ENCODE measurements at places on chromosomes 2 and 18. TPM values are rescaled to one million over a fixed set of nuclear protein-coding genes. Genes with fewer than 3 reads are reported as not detected.

GRCh38 chr2:222891890-222892289, 31.1 kb downstream of the ACSL3 start:
- DNase-seq = no peak

The LRATD1 gene
- total RNA-seq = 1.6 TPM

The FMNL2 gene
- 40.0 TPM for total RNA-seq

The CBLN2 gene
- total RNA-seq = not detected

GRCh38 chr2:85813982-85814801, 60.4 kb downstream of the ATOH8 start:
- peak; percentile 93 for DNase-seq

- DNase-seq = no peak
Measured at GRCh38 chr2:68100189-68100588, 37.4 kb upstream of the C1D start.

DNA sequence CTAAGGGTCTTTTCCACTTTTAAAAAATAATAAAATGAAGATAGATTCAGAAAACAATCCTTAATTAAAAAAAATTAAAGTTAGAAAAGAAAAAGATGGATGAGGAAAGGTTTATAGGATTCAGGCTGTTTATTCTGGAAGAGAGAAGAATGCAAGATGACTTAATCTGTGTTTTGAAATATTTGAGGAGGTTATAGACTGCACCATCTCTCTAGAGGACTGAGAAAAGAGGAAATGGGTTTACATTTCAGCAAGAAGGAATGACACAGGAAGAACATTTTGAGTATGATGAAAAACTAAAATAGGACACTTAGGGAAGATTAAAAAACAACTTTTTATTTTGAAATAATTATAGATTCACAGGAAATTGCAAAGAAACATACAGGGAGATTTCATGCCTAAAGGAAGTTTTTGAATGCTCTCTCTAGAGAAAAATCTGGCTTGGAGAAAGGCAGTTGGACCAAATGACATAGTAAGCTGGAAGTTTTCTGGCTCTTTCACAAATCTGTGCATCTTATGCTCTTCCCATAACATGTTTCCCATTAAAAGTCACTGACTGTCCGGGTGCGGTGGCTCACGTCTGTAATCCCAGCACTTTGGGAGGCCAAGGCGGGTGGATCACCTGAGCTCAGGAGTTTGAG, 75.0 kb downstream of the CERS6 start:
- DNase-seq = no peak

GRCh38 chr2:157172866-157173578, 84.5 kb upstream of the GALNT5 start:
- DNase-seq = no peak

The SOCS6 gene
- 20.6 TPM for total RNA-seq

The AGFG1 gene
- total RNA-seq = 78.4 TPM

The GPR39 gene
- 0.16 TPM for total RNA-seq

DNA sequence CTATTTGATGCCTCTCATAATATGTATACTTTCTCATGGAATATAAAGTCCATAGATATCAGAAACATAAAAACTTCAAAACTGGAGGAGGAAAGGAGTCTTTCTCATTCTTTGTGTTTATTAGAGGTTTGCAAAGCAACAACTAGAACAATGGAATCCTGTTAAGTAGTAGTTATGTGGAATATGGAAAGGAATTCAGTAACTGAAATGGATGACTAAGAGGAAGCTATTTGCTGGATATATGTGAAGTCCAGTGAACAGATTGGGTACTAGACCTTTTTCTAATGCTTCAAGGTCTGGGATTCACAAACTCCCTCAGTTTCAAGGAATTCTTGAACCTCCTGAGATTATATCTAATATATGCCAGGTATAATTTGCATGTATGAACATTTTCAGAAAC, 353.6 kb upstream of the FANCL start:
- no peak for DNase-seq

DNA sequence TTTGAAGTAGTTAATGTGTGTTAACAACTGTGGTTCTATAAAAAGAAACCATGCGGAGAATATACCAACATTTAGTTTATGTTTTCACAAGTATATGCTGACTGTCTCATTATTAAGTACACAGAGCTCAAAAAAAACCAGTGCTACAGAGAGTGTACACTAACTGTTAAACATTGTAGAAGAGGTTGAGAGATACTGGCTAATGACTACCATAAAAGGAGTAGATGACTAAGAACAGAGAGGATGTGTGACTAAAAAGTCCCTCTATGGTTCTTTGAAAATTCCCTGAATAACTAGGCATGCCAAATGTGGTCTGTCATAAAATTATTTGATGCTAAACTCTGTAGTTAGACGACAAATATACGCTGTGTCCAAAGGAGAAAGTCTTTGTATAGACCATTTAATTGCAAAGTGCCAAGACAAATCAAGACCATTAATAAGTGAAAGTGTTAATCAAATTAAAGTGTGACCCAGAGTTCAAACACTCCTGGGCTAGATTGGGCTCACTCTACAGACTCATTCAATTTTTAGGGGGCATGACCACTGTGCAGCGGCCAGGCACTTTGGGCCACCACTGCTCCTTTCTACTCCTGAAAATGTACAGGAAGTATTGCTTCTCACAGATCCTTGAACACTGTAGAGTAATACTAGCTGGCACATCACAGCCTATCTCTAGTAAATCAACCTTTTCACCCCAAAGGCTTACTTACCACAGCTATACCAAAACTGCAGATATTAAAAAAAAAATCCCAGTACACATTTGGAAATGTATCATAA, 45.1 kb upstream of the SERTAD2 start:
- DNase-seq = no peak

- DNase-seq = no peak
Measured at GRCh38 chr18:67581178-67581577, 64.7 kb upstream of the DSEL start.

DNA sequence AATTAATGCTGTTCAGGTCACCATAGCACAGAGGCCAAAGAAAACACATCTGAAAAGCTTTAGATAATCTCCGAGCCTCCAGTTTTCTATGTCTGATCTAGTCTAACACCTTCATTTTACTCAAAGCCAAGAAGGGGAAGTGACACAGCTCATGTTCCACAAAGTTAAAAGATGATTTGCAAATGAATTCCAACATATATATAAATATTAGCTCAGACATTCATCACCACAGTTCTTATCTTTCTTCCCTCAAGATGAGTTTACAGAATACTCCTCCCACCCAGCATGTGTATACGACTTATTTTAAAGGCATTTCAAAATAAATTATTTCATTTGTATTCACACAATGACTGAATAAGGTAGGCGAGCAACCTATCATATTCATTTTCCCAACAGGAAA, 82.4 kb downstream of the AAK1 start:
- DNase-seq = no peak

DNA sequence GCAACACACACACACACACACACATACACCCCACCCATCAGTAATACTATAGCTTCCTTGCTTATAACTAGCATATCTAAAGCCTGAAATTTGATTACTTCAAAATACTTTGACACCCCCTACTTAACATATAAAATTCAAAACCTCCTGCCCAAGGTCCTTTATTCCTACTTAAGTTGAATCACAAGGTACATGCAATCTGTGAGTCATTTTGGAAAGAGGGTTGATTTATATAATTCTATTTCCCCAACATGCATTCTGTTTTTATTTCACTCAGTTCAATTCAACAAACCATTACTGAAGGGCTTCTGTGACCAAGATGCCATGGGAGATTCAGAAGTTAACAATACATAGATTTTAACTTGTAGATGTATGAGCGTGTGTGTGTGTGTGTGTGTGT, 420.7 kb downstream of the METTL4 start:
- DNase-seq = no peak

- no peak for DNase-seq
Measured at GRCh38 chr18:286515-287310, 18.9 kb upstream of the THOC1 start.

DNA sequence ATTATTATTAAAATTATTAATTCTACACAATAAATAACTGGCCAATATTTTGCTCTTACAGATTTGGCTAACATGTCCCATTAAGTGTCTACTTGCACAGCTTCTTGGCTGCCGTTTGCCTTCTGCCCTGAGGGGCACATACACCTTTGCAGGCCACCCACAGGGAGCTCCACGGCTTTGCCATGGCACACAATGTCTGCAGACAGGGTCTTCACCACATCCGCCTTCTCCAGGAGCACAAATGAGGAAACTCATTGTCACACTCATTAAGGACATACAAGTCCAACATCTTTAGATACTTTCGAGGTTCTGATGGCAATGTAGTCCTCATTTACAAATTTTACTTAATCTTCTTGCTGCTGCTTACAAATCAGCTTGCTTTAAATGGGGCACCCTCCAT, 45.6 kb downstream of the LONRF2 start:
- no peak for DNase-seq

The LRP2 gene
- under 0.01 TPM for total RNA-seq

GRCh38 chr2:162574615-162575452, 230.9 kb downstream of the GCA start:
- no peak for DNase-seq

The CRYGA gene
- not detected for total RNA-seq

DNA sequence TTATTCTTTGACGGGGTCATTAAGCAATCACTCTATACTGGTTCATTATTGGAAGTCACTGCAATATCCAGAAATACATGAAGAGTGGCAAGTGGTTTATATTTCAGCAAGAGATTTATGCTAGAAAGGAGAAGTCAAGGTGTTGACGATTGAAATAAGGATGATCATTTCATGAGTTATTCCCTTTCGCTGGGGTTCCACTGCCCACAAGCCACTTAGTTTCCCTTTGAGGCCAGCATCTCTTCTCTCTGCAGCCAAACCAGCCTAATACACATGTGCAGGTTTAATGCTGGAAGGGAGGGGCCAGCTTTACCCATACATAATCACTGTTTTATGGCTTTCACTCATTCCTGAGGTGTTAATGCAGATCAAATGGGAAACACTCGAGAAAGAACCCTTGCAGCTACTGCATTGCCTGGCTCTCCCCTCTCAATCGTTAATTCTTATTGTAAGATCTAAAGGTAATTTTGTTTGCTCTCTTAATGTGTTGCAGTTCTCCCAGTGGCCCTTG, 108.4 kb downstream of the MEIS1 start:
- no peak for DNase-seq

DNA sequence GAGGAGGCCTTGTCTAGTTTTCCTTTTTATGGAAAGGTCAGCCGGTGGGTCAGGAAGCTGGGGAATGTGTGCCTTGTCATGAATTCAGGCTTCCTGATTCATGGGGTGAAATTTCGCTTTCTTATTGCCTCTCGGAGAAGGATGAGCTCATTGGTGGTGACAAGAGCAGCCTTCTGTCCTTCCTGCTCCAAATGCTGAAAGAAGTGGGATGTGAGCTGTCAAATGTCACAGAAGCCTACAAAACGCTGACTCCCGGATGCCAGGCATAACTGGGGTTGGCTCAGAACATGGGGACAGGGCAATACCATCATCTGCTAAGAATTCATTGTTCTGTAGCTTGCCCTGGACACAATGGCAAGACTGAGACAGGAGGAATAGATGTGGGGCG, 55.8 kb upstream of the FAM136A start:
- no peak for DNase-seq

GRCh38 chr18:36315736-36316135, 18.2 kb downstream of the FHOD3 start:
- no peak for DNase-seq

The ADGRF3 gene
- total RNA-seq = not detected

- no peak for DNase-seq
Measured at GRCh38 chr2:231545105-231545902, 15.1 kb upstream of the NMUR1 start.

The DIPK1C gene
- total RNA-seq = not detected

The ARHGEF4 gene
- total RNA-seq = 7.5 TPM

The POLE4 gene
- 37.1 TPM for total RNA-seq

DNA sequence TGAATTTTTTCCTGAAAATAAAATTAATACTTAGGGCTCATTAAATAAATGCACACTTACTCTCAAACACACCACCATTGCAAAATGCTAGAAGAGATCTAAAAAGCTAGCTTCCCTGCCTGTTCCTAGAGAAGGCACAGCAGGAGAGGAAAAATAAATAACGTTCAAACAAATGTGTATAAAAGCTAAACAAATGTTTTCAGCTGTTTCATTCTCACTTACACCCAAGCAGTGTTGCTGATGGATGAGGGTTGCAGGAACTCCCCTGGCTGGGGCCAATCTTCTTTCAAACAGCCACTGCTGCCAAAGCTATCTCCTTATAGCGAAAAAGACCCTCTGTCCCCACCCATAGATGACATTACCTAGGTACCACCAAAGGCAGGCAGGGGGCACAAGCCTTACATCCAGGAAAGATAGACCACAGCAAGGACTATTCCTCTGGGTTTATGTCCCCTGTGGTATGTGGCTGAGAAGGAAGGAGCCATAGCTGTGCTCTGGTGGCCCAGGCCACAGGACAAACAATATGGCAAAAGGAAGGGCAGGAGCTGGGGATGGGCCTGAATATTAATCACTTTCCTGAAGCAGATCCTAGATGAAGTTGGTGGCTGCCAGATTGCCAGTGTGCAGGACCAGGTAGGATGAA, 214.6 kb downstream of the TTC32 start:
- DNase-seq = no peak

The SGPP2 gene
- 8.8 TPM for total RNA-seq

The RASGRP3 gene
- total RNA-seq = 13.1 TPM

DNA sequence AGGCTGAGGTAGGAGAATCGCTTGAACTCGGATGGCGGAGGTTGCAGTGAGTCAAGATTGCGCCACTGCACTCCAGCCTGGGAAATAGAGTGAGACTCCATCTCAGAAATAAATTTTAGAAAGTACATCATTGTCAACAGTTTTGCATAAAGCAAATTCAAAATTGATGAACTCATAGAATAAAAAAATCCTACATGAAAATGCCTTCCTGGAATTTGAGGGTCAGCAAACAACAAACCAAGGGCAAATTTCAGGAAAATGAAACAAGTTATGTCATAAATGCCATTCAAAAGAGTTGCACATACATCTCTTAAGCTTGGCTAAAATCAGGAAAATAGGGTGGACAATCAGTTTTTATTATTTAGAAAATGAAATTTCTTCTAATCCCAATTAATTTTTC, 45.1 kb downstream of the COL5A2 start:
- DNase-seq = no peak

DNA sequence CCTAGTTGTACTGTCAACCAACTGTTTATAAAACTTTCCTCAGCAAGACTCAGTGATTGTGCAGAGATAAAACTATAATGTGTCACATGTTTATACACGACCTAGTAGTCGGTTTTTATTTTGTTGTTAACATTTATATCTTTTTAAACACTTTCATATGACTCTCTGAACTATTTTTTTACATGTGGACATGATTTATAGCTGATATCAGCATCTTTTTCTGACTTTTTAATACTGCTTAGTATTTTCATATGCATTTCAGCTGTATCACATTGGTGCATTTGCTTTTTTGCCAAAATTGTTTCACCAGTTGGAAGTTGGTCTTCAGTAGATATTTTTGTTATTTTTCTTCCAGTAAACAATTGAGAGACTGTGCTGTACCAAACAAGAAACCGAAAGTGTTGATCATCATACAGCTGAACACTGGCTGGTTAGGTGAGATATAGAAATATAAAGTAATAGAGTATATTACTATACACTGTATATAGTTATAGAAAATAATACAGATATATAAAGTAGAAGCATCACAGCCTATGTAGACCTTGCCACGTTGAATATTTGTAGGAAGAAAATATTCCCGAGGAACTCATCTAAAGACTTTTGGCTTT, 154.2 kb downstream of the KCTD1 start:
- no peak for DNase-seq

The FAP gene
- 36.0 TPM for total RNA-seq
